Effector CD8-positive, alpha-beta T cell (primary cell): ENCODE measurements at places on chromosomes 3 and 15.
A peak's percentile ranks its signal among the peaks of the same experiment; 100 is the strongest.

DNA sequence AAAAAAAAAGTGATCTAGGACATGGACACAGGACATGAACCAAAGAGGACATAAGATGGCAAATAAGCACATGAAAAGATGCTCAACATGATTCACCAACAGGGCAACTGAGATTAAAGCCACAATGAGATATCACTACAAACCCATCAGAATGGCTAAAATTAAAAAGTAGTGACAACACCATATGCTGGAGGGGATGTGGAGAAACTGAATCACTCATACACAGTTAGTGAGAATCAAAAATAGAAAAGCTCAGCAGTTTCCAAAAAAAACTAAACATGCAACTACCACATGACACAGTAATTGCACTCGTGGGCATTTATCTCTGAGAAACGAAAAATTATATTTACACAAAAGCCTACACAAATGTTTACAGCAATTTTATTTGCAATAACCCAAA is 27.9 kb upstream of the ACKR4 start:
- no peak for DNase-seq

DNA sequence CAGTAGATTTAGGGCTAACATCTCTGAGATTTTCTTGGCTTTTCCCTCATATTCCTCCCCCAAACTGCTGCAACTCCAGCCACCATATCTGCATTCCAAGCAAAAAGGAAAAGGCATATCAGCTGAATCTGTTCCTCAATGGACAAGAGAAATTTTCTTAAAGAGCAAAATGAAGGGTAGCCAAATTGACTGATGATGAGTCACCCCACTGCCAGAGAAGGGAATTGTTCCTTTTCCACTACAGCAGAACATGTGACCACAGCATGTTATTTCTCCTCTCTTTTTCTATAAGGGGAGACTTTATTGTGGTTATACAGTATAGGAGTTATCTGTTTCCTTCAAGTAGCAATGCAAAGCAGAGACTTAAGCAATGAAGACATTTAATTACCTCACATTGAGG is 172.5 kb downstream of the MTHFS start:
- DNase-seq: no peak

- DNase-seq: no peak
These were observed 53.4 kb upstream of the EIF5A2 start for GRCh38 chr3:170961616-170962400.

DNA sequence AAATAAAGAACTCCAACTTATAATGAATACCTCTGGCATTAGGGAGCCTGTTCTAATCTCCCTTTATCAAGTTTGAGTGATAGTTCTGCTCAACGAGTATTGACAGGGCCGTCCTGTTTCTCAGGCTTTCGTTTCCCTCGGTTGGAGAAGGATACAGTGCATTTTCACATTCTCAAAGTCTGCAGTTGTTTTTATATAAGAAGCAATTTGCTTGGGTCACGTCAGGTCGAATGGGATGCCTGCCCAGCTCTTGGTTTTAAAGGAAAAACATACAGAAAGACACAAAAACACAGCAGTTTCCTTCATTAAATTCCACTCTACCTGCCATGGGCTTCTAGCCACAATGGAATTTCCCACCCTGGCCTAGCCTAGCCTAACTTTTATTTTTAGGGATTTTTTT is 366.3 kb downstream of the TIGIT start:
- no peak for DNase-seq

DNA sequence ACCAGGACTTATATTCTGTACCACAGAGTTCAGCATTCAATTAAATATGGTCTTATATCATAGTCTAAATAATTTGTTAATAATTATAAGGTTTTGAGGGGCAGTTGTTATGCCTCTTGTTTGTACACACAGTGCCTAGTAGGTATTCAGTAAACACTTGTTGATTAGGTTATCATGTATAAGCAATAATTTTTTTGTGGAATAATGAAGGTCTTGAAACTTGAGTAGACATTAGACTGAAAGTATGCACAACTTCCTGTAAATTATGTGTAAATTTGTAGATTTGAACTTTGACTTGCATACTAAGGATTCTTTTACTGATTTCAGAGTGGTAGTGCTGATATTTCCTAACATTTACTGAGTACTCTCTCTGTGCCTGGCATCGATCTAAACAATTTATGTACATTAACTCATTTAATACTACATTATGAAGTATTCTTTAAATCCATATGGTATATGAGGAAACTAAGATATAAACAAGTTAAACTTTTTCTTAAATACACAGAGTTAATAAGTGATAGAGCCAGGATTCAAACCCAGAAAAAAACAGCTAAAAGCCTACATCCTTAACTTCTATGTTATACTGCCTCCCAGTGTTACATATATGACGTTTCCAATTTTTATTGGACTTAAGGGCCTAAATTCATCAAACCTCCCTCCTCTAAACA is 65.1 kb downstream of the GLCE start:
- no peak for DNase-seq

DNA sequence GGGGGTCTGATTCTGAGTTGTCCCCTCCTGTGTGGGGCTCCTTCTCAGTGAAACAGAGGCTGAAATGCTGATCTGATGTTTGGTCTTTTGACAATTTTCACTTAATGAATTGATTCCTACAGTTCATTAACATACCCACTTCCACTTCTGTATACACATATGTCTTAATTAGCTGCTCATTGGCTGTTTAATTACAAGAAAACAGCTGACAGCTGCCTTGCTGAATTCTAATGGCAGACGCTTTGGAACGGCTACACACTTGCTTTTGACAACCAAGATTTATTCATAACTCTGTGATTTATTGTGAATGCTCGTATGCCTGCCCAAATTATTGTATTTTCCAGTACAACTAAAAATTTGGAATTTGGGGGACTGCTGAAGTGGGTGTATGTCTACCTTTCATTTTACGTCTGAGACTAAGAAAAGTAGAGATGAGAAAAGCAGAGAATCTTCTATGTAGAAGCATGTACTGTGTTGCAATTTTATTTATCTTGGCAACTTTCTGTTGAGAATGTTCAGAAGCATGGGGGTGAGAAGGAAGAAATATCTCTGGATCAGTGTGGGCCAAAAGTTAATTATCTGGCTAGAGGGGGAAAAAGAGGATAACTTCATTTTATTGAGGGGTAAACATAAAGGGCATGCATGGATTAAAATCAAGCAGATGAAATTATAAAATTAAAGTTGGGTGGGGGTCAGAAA is 46.5 kb upstream of the ICE2 start:
- no peak for DNase-seq

DNA sequence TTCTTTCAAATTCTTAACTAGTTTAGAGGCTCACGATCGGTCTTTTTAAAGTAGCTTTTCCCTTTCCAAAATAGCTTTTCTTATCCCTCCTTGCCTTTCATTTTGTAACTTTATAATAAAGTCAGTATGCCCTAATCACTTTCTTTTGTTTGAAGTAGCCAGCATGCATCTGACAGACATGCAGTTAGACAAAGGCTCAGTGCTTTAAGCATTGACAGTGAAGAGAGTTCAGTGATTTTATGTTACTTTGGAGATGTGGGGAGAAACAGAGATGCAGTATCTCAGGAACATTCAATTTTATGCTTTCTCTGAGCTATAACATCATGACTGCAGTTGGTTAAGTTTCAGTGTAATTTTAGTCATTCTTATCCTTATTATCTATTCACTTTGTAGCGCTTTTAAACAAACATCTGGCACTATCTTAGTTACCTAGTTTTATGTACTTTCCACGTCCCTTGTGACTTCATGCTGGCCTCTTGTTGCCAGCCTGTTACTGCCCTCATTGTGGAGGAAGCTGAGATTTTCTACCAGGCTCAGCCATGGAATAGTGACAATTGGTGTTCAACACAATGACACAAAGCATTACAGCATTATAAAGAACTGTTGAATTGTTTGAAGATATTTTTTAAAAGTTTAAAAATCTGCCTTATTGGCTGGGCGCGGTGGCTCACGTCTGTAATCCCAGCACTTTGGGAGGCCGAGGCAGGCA is 90.3 kb downstream of the AKAP13 start:
- no peak for DNase-seq

- no peak for DNase-seq
These were observed 174.2 kb downstream of the NEK10 start for GRCh38 chr3:27194861-27195483.

GRCh38 chr3:27357665-27358258 is 11.4 kb downstream of the NEK10 start:
- DNase-seq: peak; percentile 7

- peak; percentile 52 for DNase-seq
These were observed 1.0 kb downstream of the KAT2B start for GRCh38 chr3:20041197-20041780.

DNA sequence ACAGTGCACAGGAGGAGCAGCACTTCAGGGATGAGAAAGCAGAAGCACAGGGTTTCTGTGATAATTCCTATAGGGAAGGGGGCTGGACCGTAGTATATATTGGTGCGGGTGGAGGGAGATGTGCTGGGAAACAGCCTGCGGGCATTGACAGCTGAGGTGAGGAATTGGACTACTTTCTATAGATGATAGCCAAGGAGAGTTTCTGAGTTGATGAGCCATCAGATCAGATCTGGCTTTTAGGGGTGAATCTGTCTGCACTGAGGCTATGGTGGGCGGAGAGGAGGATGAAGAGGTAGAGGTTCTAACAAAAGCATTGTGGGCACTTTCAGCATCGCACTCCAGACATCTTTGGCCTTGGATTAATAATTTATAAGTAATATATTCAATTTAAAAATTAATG is 33.1 kb downstream of the SELENOT start:
- DNase-seq: no peak

GRCh38 chr15:97071668-97072067 is 741.2 kb downstream of the NR2F2 start:
- no peak for DNase-seq

DNA sequence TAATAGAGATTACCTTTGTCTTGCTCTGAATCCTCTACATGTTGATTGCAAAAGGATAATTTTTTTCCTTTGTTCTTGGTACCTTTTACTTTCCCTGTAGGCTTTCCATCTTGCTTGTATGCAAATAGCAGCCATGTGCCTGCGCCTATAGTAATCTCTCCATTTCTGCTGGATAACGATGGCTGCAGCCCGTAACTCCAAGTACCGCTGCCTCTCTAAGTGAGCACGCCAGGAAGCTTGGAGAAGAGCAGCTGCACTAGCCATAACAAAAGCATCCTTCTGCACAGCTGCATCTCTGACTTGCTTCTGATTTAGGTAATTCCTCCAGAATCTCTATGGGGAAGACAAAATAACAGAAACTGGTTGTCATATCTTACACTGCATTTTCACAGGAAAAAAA is 89.3 kb downstream of the NR2E3 start:
- DNase-seq: no peak

- no peak for DNase-seq
These were observed 30.2 kb upstream of the MORF4L1 start for GRCh38 chr15:78842519-78842918.

GRCh38 chr3:108378153-108378951 is 82.0 kb downstream of the HHLA2 start:
- DNase-seq: no peak

- DNase-seq: no peak
These were observed 106.7 kb upstream of the SNRPN start for GRCh38 chr15:24848050-24848449.

DNA sequence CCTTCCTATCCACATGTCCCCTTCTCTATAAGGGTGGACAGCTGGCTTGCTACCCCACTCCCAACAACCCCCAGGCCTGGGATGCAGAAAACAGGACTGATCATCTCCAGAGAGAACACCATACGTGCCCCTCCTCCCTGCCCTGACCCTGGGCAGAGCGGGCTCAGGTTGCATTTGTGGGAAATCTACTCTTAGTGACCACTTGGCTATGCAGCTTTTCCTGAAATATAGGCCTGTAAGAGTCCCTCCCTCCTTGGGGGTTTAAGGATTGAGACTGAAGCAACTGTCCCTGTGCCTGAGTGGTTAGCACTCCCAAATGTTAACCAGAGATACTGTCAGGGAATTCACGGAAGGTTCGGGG is 11.7 kb downstream of the SH2D7 start:
- no peak for DNase-seq

- no peak for DNase-seq
These were observed 59.1 kb upstream of the PSMD6 start for GRCh38 chr3:64082411-64082810.

- DNase-seq: no peak
These were observed 244.4 kb downstream of the CHST2 start for GRCh38 chr3:143363949-143364348.

DNA sequence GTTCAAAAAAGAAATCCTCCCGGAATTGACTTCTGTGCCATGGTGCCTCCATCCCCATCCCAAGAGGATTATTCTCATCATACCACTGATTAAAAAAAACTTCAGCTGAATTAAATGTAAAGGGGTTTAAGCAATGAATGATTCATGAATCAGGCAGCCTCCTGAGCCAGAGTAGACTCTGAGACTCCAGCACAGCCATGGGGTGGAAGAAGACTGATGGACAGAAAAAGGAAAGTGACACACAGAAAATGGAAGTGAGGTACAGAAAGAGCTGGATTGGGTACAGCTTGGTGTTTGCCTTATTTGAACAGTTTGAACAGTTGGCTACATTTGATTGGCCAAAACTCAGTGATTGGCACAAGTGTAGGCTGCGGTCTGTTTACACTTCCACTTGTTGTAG is 224.8 kb upstream of the ATP10A start:
- DNase-seq: no peak

DNA sequence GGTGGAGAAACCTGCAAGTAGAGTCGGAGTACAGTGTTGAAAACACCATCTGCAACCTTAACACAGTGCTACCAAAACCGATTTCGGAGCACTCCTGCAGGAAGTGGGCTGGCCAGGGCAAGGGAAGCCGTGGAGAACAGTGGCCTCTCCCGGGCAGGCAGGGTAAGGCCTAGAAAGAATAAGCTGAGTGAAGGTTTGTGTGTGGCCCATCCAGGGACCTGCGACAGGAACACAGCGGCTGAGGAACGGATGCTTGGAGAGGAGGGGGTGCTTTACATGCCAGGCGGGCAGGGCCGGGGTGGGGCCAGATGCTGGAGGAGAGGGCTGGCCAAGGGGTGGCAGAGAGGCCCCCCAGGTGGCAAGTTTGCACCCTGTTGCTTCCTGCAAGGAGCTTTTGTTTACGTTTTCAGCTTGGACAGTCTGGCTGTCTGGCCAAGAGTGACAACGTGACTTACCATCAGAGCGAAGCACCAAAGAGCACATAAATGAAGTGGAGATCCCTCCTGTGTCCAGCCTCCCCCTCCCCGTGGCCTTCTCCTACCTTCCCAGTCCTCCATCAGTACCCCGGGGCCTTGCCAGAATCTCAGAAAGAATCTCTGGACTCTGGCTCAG is 156.5 kb downstream of the PGPEP1L start:
- DNase-seq: peak; percentile 41

DNA sequence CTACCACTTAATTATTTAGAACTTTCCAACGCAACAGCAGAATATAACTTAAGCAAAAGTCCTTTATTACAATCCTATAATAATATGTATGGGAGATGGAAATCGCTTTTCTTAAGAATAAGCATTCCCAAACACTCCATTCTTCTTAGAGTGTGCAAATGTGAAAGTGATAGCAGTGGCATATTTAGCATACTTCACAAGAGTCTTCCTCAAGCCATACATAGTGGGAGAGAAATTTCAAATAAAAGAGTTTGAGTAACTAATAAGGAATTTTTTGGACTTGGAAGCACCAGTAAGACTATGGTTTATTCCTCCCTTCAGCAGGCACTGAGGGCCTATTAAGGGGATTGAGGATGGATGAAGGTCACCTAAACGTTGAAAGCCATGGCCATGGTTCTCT is 22.1 kb upstream of the BNC1 start:
- DNase-seq: no peak
